ENCODE measurements at places on chromosomes 1 and 21. TPM values are rescaled to one million over a fixed set of nuclear protein-coding genes. Genes with fewer than 3 reads are reported as not detected.

MANEAL gene
- total RNA-seq = 0.81 TPM

EDN2 gene
- not detected for total RNA-seq

HSF2BP gene
- 1.6 TPM for total RNA-seq

FCRL1 gene
- total RNA-seq = not detected

AVPR1B gene
- not detected for total RNA-seq

CRNN gene
- not detected for total RNA-seq

AZIN2 gene
- total RNA-seq = 1.2 TPM

ALPL gene
- total RNA-seq = 104 TPM

IGFN1 gene
- total RNA-seq = not detected

TRABD2B gene
- total RNA-seq = 0.69 TPM

MARCKSL1 gene
- 419 TPM for total RNA-seq

RCSD1 gene
- 1.7 TPM for total RNA-seq

PFKL gene
- 152 TPM for total RNA-seq

RGS5 gene
- total RNA-seq = 4.8 TPM

HMCN1 gene
- 157 TPM for total RNA-seq

FTCD gene
- not detected for total RNA-seq

SLC25A34 gene
- total RNA-seq = 0.06 TPM

C1orf141 gene
- total RNA-seq = not detected

CLEC20A gene
- total RNA-seq = not detected

LYSMD1 gene
- 11.6 TPM for total RNA-seq

TMEM125 gene
- not detected for total RNA-seq

DFFB gene
- total RNA-seq = 4.5 TPM

TNFRSF18 gene
- 4.1 TPM for total RNA-seq

ORC1 gene
- total RNA-seq = 0.34 TPM

TRIM45 gene
- 2.2 TPM for total RNA-seq

S100A7 gene
- total RNA-seq = not detected

HSD11B1 gene
- 134 TPM for total RNA-seq

ZBTB18 gene
- total RNA-seq = 4.7 TPM

SH2D2A gene
- total RNA-seq = 0.88 TPM

CSF3R gene
- not detected for total RNA-seq

DCST1 gene
- not detected for total RNA-seq

TLR5 gene
- total RNA-seq = not detected

HTR1D gene
- total RNA-seq = not detected

CR1L gene
- total RNA-seq = not detected

CD1D gene
- 1.3 TPM for total RNA-seq

CTBS gene
- total RNA-seq = 18.1 TPM

CD2 gene
- not detected for total RNA-seq

INSRR gene
- total RNA-seq = not detected

PRPF38A gene
- 11.9 TPM for total RNA-seq

BRINP3 gene
- not detected for total RNA-seq
